Activated CD8-positive, alpha-beta memory T cell treated with anti-CD3 and anti-CD28 coated beads, Interleukin-2, amount 10 ng/mL, durations not matched to agents 7 days and 5 days (primary cell): ENCODE measurements at places on chromosomes 3 and 15. TPM values are rescaled to one million over a fixed set of nuclear protein-coding genes. Genes with fewer than 3 reads are reported as not detected.

The BLM gene
- total RNA-seq: 92.7 TPM

The THAP10 gene
- total RNA-seq: 0.47 TPM

The EXD1 gene
- not detected for total RNA-seq

The B3GNT5 gene
- 0.26 TPM for total RNA-seq

GRCh38 chr15:68054628-68055223 lies 611 bp downstream of the PIAS1 start:
- H3K4me3 ChIP-seq: peak overlapping the region; percentile 86
- peaks cover 21% of the 10 kb centered on the region for H3K36me3 ChIP-seq
- peak overlapping the region; percentile 86 for H3K27ac ChIP-seq
- H3K4me1 ChIP-seq: peaks cover 38% of the 10 kb centered on the region

- no peak overlapping the region for H3K4me3 ChIP-seq
- peaks cover 24% of the 10 kb centered on the region for H3K27me3 ChIP-seq
- DNase-seq: no peak
- H3K4me1 ChIP-seq: peaks cover 7% of the 10 kb centered on the region
Measured at GRCh38 chr3:160044121-160044520, 55.5 kb downstream of the IL12A start.

GRCh38 chr15:93460717-93461116 lies 371.7 kb upstream of the RGMA start:
- no peaks in the 10 kb centered on the region for H3K4me1 ChIP-seq
- DNase-seq: no peak
- H3K27ac ChIP-seq: no peak overlapping the region
- H3K27me3 ChIP-seq: no peaks in the 10 kb centered on the region
- no peak overlapping the region for H3K4me3 ChIP-seq
